Foreskin keratinocyte (primary cell): ENCODE measurements at places on chromosomes 4 and X.

GRCh38 chrX:138756234-138756633, 44.7 kb upstream of the FGF13 start:
- no peak for DNase-seq

GRCh38 chr4:86678796-86679195, 84.7 kb downstream of the PTPN13 start:
- DNase-seq, result no peak

DNA sequence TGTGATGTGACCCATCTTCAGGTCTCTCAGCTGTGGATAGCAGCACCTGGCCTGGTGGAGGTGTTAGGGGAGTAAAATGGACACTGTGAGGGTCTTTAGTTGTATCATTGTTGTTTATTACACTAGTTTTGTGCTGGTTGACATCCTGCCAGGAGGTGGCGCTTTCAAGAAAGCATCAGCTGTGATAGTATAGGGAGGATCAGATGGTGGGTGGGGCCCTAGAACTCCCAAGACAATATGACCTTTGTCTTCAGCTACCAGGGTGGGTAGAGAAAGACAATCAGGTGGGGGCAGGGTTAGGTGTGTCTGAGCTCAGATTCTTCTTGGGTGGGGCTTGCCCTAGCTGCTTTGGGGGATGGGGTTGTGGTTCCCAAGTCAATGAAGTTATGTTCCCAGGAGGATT, 162.8 kb downstream of the PPP1R2C start:
- peak; percentile 14 for DNase-seq

DNA sequence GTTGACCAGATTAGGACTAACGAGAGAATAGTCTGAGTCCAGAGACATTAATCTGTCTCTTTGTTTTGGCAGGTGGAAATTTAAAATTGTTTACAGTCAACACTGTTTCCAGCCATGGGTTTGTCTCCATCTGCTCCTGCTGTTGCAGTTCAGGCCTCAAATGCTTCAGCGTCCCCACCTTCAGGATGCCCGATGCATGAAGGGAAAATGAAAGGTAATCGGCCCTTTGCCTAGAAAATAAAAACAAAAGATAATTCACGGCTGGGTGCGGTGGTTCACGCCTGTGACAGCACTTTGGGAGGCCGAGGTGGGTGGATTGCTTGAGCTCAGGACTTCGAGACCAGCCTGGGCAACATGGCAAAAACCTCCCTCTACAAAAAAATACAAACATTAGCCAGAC, 815 bp downstream of the HCCS start:
- no peak for DNase-seq

DNA sequence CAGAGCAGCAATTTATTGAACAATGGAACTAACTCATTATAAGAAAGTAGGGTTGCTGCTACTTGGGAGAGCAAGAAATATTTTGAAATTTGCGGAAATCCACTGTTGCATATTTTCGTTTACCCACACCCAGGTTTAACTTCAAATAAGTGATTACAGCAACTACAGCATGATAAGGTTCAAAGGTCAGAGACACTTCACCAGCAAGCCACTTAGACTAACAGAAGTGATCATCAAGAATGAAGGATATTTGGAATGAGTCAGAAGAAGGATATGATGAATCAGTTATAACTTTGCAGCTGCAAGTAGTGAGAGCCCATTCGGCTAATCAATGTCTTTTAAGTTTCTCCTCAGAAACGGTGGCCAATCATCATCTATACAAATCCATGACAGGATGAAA, 199.3 kb downstream of the TMA16 start:
- peak; percentile 75 for DNase-seq

DNA sequence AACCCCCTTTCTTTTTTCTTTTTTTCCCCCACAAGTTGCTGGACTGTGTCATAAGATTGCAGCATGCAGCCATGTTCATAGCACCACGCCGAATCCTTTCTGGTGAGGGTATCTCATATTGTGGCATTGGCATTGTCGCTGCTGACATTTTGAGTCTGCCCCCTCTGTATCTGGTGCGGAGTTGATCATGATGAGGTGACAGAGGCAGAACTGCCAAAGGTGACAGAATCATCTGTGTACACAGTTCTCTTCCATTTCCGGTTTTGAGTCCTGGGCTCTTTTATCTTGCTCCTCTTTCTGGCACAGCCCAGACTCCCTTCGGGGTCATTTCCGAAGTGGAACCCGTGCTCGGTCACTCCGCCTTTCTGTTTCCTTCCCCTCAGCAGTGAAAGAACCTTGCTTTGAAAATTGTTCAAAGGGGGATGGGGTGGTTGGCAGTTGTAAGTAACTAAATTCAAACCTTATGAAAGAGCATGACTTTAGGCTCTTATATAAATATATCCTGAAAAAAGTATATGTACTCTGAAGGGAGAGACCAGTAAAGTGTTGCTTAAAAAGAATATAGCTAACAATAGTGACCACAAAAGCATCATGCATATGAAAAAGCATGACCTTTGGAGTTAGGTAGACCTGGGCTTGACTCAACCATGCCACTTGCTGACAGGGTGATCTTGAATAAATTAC, 55.0 kb upstream of the BMP2K start:
- DNase-seq, result no peak
